GM23248 (cell line): ENCODE measurements at places on chromosomes 2 and 18.

- DNase-seq = no peak
Measured at GRCh38 chr18:3186678-3187658, 32.8 kb downstream of the MYOM1 start.

GRCh38 chr2:146807568-146808168 is 1037.2 kb upstream of the ACVR2A start:
- DNase-seq = no peak

GRCh38 chr2:101682311-101682710 is 15.2 kb upstream of the MAP4K4 start:
- DNase-seq = no peak

- DNase-seq = no peak
Measured at GRCh38 chr2:97848306-97848705, 134.9 kb downstream of the ZAP70 start.

DNA sequence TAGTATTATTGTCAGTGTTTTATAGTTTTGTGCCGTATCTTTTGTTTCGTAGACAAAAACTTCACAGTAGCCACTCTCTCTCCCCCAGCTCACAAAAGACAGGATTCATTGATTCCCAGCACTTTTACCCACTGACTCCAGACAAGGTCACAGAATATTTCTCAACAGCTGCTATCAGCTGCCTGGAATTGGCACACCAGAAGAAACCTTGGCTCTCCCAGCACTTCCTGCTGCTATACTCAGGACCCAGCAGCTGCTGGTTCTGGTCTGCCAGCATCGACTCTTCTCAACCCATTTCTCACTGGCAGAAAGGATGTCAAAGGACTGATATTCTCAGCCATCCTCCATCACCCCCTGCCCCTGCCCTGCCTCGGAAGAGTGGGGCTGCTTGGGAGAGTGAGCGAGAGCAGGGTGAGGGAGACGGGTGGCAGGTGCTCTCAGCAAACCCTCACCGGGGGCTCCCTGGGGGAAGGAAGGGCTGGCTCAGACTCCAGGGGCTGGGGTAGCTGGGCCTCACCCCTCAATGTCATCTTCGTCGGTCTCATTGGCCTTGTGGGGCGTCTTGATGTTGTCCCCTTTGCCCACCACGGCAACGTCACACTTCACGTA is 6.1 kb upstream of the OTOF start:
- no peak for DNase-seq

GRCh38 chr2:8877332-8877731 is 39.9 kb upstream of the KIDINS220 start:
- no peak for DNase-seq
